Upper lobe of left lung (tissue), 6 donors: ENCODE measurements at places on chromosomes 5 and 9.

- DNase-seq: no peak
Observed at GRCh38 chr9:89740722-89741121, 135.9 kb downstream of the GADD45G start.

GRCh38 chr5:95620870-95621838 lies 1.3 kb downstream of the GPR150 start:
- DNase-seq: peak; percentile 23

DNA sequence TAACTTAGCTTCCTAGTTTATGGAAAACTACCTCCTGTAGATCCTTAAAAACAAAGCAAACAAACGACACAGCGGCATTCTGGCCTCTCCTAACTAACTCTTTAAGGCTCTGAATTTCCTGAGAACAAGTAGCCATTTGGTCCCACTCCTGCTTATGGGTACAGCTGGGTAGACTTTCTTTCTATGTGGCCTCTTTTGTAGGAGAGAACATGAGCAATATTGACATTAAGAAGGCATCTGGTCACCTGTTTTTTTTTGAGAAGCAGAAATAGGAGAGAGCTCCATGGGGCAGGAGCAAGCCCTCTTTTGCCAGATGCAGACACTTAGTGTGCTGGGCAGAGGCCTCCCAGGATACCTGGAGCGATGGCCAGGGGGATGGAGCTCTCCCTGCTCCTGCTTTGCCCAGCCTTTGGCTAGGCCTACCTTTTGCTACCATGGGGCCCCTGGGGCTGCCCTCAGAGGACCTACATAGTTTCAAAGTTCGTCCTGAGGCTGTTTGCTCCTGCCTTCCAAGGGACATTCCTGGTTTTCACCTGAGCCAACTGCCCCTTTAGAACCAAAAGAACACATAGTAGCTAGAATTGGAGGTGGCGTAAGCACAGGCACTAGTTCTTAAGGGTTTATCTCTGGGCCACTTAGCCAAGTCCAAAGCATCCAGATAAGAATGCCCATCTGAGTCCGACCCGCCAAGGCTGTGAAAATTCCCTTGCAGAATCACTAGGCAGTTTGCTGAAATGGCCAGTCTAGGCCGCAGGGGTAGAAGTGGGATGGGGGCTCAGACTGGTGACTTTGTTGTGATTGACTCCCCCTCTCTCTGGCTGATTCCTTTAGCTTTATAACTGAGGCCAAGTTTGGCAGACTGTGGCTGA lies 2.4 kb upstream of the STC2 start:
- DNase-seq: no peak

DNA sequence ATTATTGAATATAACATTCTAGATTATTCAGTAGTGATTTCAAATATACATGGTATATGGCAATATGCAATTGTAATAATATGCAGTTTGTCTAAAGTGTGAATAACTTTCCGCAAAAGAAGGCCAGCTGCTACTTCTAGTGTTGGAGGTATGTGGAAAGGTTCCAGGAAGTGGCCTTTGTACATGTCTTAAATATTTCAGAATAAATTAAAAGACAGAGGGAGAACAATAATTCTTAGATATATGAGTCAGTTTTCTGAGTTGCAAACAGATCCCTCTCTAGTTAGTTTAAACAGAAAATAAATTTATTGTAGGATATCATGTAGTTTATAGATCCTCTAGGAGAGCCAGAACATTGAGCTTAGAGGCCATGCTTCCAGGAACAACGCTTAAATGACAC lies 210.8 kb upstream of the ELL2 start:
- DNase-seq: no peak

GRCh38 chr5:178530526-178530925 lies 59.7 kb downstream of the COL23A1 start:
- DNase-seq: no peak

DNA sequence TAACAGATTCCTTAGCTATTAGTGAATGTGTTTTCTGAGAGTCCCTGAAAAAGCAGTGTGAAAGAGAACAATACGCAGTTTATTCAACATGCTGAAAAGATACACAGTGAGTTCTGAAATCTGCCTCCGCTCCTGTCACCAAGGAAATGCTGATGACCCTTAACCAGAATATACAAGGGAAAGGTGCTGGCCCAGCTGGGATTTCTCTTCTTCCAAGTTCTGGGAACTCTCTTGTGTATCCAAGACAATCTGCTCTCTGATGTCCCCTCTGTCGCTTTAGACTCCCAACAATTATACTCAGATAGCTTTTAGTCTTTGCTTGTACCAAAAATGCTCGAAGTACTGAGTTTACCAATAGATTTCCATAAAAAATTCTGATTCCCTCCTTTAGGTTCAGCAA lies 214.9 kb downstream of the TMEM167A start:
- no peak for DNase-seq

GRCh38 chr5:114898602-114899001 lies 271.1 kb downstream of the TRIM36 start:
- no peak for DNase-seq

GRCh38 chr5:125865166-125865815 lies 557.9 kb upstream of the GRAMD2B start:
- no peak for DNase-seq

- peak; percentile 19 for DNase-seq
Observed at GRCh38 chr5:148482697-148483462, 99.1 kb downstream of the FBXO38 start.

DNA sequence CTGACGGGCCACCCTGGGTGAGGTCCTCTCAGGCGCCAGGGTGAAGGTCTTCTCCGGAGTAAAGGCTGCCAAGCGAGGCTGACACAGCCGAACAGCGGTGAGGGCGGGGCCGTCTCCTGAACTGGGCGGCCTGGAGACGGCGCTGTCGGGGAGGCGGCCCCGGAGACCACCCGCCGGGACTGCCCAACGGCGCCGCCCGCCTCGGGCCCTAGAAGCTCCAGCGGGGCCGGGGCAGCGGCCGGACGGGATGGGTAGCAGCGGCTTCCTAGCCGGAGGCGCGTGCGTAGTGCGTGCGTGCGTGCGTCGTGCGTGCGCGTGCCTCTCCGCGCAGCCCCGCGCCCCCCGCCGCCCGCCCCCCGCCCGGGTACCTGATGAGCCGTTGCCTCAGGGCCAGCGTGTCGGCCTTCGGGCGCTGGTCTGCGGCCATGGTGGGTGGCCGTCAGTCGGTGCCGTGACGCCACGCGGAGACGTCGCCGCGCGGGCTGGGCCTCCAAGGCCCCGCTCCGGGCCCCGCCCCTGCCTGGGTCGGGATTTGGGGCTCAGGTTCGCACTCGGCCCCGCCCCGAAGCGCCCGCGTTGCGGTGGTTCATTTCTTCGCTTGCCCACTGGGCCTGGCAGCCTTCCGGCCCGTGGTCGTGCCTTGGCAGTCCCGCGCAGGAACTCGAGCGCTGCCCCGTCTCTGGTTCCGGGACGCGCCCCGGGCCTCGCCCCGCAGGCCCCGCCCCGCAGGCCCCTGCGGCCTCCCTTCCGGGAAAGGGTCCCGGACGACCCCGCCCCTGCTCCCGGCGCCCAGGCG lies at the start of gene PHYKPL:
Gene PHYKPL, minus strand, starts transcription at position 679 of the 796 bp plus-strand sequence. Its CDS starts 252 bp downstream, at position 427.
- peak; percentile 72 for DNase-seq

- DNase-seq: no peak
Observed at GRCh38 chr9:68728731-68729130, 23.7 kb downstream of the PIP5K1B start.

- DNase-seq: no peak
Observed at GRCh38 chr9:120692901-120693699, 21.2 kb downstream of the MEGF9 start.

DNA sequence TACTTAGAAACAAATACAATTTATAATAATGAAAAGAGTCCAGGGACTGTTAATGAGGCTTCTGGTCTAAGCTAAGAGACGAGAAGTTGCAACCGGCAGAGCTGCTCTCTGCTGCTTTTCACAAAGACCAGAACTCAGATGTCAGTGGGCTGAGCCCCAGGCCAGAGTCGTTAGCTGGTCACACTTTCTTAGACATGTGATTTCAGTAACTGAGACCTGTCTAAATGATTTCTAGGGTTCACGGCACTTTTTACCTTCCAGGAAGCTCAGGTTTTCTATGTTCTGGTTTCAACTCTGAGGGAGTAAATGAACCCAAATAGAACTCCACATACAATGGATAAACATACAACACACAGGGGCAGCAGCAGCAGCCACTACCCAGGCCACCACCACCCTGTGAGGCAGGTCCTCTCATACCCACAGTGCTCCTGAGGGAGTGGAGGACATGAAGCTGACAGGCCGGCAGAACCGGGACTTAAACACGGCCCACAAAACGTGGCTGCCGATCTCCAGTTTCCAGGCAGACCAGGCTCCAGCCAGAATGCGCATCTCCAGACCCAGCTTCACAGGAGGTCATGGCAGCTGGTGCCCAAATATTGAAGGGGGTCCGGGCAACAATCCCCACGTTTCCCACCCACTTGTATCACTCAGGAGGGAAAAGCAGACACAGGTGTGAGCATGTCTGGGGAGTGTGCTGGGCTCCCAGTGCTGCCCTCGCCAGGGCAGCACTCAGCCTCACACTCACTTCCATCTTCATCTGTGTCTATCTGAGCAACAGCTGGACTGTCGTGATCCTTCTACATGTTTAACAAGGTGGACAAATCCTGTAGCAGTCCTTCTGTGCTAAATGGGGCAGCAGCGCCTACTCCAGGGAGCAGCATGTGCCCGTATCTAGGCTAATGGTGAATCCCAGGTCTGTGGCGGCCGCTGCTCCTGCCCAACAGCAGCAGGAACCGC lies 38.8 kb downstream of the IARS1 start:
- peak; percentile 24 for DNase-seq

- DNase-seq: no peak
Observed at GRCh38 chr9:72898360-72898759, 54.5 kb downstream of the ALDH1A1 start.

GRCh38 chr5:73797132-73797510 lies 171.1 kb downstream of the ARHGEF28 start:
- DNase-seq: no peak

DNA sequence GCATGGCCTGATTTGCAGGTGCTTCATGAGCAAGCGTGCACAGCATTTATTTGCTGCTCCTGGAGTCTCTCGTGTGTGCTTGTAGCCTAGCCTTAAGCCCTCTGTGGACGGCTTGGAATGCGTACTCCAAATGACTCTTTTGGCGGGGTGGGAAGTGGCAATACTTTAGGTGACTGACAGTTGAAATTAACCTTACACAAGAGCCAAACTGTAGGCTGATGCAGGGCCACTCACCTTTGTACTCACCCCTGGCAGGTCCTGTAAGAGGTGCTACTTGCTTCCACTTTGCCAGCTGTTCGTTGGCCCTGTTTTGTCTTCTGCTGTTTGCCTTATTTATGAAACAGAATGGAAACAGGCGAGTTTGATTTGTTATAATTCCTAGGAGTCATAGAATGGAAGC lies 22.9 kb downstream of the TENT4A start:
- DNase-seq: no peak

- no peak for DNase-seq
Observed at GRCh38 chr5:133825631-133826289, 142.7 kb downstream of the C5orf15 start.

DNA sequence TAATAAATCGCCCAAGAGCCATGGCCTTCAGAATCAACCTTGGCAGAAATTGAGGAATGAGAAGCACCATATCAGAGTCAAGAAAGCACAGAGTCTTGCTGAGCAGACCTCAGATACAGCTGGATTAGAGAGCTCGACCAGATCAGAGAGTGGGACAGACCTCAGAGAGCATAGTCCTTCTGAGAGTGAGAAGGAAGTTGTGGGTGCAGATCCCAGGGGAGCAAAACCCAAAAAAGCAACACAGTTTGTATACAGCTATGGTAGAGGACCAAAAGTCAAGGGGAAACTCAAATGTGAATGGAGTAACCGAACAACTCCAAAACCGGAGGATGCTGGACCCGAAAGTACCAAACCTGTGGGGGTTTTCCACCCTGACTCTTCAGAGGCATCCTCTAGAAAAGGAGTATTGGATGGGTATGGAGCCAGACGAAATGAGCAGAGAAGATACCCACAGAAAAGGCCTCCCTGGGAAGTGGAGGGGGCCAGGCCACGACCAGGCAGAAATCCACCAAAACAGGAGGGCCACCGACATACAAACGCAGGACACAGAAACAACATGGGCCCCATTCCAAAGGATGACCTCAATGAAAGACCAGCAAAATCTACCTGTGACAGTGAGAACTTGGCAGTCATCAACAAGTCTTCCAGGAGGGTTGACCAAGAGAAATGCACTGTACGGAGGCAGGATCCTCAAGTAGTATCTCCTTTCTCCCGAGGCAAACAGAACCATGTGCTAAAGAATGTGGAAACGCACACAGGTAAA lies 4.5 kb downstream of the NFX1 start:
- no peak for DNase-seq

DNA sequence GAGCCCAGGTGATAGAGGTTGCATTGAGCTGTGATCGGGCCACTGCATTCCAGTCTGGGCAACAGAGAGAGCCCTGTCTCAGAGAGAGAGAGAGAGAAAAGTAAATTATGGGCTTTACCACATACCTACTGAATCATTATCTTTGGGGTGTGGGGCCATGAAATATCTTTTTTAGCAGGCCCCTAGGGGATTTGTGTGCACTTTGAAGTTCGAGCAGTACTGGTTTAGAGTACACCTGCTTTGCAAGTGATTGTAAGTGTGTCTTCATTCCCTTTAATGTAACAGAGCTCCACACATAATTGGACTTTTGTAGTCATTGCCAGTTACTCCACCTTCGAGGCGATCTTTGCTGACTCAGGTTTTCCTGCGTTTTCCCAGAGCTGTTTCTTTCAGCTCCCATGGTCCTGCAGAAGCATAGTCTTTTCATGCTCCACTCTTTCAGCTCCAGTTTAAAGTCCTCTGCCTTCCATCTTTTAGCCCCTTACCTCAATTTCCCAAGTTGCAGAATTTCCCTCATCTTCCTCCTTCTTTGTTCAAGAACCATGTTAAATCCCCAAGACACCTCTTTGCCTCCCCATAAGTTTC lies 24.0 kb upstream of the FRMPD1 start:
- no peak for DNase-seq

GRCh38 chr9:106577121-106577520 lies 285.8 kb upstream of the ZNF462 start:
- DNase-seq: no peak

- no peak for DNase-seq
Observed at GRCh38 chr5:31819926-31820516, 181.1 kb downstream of the PDZD2 start.

- no peak for DNase-seq
Observed at GRCh38 chr5:159135896-159136531, 36.3 kb upstream of the EBF1 start.

- DNase-seq: no peak
Observed at GRCh38 chr9:134007150-134007549, 15.0 kb upstream of the VAV2 start.

- no peak for DNase-seq
Observed at GRCh38 chr5:115531787-115532367, 12.7 kb downstream of the FEM1C start.

GRCh38 chr5:174243904-174244303 lies 198.4 kb downstream of the NSG2 start:
- DNase-seq: no peak

GRCh38 chr5:83639911-83640310 lies 80.7 kb downstream of the HAPLN1 start:
- DNase-seq: no peak

GRCh38 chr9:92658611-92659010 lies 11.3 kb downstream of the IPPK start:
- DNase-seq: no peak

- DNase-seq: no peak
Observed at GRCh38 chr9:78620764-78621163, 323.8 kb downstream of the PSAT1 start.

- DNase-seq: no peak
Observed at GRCh38 chr5:173762045-173762444, 126.1 kb upstream of the CPEB4 start.

- no peak for DNase-seq
Observed at GRCh38 chr5:6849316-6850105, 136.3 kb downstream of the TENT4A start.

GRCh38 chr9:98555651-98556465 lies 152.9 kb downstream of the GABBR2 start:
- no peak for DNase-seq

GRCh38 chr9:750249-750967 lies 91.1 kb upstream of the DMRT1 start:
- no peak for DNase-seq
